ENCODE measurements at places on chromosomes 1 and 21.

DNA sequence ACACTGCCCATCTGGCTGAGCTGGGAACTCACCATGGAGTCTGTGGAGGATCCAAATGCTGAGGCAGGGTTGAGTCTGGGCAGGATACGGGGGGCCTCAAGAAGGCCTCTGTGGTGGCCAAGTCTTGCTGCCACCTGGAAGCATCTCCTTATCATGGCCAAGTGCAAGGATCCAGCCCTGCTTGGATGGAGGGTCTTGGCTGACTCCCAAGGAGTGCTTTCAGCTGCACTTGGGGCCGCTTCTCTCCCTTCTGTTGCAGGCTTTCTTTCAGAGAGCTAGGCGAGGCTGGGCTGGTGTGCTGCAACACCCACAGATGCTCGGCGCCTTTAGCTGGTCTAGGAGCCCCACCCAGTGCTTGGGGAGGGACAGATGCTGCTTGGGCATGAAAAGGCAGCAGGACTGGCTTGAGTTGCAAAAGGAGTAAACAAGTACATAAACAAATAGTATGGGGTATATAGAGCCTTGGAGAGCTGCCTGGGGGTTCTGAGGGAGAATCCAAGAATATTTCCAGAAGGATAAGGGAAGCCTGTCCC is at the start of gene THEM5:
TSS of gene THEM5 (minus strand) at position 302 of the 533 bp plus-strand sequence. CDS start at position 155, 147 bp downstream.
- DNase-seq, result no peak

- DNase-seq, result peak; percentile 55
Observed at GRCh38 chr1:185281245-185281644, 35.8 kb downstream of the IVNS1ABP start.

- DNase-seq, result no peak
Observed at GRCh38 chr1:28340221-28340974, 11.6 kb downstream of the MED18 start.

- DNase-seq, result no peak
Observed at GRCh38 chr1:97864615-97865014, 56.2 kb downstream of the DPYD start.

DNA sequence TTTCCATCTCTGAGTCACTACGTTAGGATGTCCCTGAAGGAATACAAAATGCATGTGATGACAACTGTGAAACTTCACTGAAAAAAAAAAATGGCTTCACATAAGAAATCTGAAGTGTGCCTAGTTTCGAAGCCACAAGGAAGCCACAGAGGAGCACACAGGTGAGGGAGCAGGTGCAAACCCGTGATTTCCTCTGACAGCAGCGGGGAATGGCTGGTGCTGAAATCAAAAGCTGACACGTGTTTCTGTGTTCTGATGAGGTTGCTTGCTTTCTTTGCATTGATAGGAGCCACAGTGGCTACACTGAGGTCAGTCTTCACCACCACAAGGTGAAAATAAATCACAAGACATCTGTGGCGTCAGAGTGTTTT is 105.7 kb upstream of the TLR5 start:
- peak; percentile 57 for DNase-seq

DNA sequence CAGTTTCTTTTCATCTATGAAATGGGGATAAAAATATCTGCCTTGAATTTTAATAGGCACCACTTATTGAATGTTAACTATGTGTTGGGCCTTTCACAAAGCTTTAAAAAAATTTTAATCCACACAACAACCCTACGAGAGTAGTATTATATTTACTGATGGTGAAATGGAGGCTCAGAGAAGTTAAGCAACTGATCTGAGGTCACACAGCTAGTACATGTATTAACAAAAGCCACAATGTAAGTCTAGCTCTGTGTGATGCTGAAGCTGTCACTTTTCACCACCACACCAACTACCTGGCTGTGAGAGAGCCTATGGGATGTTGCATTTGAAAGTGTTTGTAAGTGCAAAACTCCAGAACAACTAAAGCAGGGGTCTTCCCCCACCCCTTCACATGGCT is 44.1 kb downstream of the LRRN2 start:
- no peak for DNase-seq

- DNase-seq, result no peak
Observed at GRCh38 chr1:244662599-244662998, 9.7 kb downstream of the DESI2 start.

DNA sequence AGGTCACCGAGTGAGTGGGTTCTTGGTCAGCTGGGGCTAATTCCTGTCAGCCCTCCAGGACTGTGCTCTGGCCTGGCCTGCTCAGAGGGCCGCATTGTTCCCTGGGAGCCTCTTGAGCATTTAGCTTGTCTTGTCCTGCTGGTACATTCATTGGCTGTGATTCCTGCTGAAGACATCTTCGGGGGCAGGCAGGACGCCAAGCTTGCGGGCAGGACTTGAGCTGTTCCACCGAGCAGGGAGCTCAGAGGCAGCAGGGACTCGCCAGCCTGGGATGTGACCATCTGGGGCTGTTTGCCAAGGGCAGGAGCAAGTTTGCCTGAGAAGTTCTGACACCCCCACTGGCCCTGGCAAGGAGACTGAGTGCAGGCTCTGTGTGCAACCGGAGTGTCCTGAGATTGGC is 7.0 kb upstream of the SLC26A9 start:
- DNase-seq, result no peak
